ENCODE measurements at places on chromosomes 5 and 9. TPM values are rescaled to one million over a fixed set of nuclear protein-coding genes. Genes with fewer than 3 reads are reported as not detected.
A peak's percentile ranks its signal among the peaks of the same experiment; 100 is the strongest.

Gene ARHGAP26
- 75.0 TPM for total RNA-seq

Gene CCT5
- 202 TPM for total RNA-seq

Gene SPATA31D4
- not detected for total RNA-seq

Gene PIP5KL1
- 2.2 TPM for total RNA-seq

Gene SLC36A3
- total RNA-seq = not detected

DNA sequence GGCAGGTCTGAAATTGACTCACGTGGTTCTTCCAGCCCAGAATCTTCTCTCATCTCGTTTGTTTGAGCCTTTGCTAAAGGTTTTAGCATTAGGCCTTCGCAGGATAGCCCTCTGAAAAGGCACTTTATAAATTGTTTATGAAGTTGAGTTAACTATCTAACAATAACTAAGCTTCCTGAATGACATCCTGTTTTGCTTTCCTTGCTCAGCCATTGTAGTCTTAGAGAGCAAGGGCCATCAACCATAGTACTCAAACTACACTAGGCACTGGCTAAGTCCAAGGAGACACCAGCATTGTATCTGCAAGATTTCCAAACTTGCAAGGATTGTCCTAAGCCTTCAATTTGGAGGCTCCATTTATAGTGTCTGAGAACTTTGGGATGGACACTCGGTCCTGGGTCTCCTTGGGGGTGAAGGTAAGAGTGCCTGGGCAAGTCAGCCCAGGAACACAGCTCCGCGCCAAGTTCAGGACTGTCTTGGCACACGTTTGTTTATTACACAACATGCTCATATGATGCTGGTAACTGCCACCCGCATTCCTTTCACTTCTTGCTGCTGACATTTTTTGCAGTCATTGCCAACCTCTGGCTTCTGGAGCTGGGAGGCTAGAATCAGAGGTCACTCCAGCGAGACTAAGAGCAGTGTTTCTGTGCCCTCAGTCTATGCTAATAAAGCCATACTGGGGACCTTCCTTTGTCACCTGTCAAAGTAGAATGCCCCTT lies 151.1 kb downstream of the ESM1 start:
- no peak for DNase-seq

DNA sequence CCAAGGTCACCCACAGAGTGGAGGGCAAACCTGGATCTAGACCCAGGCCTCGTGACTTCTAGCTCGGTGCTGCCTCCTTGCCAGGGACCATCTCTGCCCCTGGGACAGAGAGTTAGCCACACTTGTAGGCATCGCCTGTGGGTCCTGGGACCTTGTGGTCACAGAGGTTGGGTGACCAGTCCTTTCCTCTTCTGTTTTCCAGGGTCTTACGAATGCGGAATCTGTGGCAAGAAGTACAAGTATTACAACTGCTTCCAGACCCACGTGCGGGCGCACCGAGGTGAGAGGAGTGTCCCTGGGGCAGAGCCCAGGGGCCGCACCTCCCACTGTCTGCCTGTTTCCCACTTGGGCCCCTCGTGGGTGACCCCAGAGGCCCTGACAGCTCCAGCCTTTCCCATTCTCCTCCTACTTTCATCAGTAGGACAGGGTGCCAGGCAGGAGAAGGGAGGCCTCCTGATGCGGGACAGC lies 76.3 kb downstream of the AMBP start:
- peak; percentile 78 for DNase-seq

DNA sequence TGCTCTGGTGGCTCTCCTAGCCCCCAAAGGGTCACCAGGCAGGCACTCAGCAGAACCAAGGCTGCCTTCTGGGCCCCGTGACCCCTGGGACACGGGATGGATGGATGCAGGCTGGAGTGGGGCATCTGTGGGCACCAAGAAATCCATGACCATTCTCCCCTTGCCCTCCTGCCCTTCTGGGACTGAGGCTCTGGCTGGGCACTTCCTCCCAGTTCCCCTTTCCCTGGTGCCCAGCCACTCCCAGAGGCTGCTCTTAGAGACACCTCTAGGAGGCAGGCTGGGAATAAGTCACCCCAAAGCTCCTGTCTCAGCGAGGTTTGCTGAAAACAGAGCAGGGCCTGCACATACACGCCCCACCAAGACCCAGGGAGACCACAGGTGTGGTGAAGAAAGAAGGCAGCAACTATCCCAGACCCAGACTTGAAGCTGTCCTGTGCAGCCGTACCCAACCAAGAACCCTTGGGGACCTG lies 943 bp downstream of the STING1 start:
- no peak for DNase-seq

GRCh38 chr9:134295101-134295745 lies 31.0 kb upstream of the RXRA start:
- DNase-seq = no peak

All from mesenteric fat pad (tissue), 1 donor.